Aorta (tissue), 5 donors: ENCODE measurements at places on chromosomes 13 and 19. TPM values are rescaled to one million over a fixed set of nuclear protein-coding genes. Genes with fewer than 3 reads are reported as not detected.
A peak's percentile ranks its signal among the peaks of the same experiment; 100 is the strongest.

DNA sequence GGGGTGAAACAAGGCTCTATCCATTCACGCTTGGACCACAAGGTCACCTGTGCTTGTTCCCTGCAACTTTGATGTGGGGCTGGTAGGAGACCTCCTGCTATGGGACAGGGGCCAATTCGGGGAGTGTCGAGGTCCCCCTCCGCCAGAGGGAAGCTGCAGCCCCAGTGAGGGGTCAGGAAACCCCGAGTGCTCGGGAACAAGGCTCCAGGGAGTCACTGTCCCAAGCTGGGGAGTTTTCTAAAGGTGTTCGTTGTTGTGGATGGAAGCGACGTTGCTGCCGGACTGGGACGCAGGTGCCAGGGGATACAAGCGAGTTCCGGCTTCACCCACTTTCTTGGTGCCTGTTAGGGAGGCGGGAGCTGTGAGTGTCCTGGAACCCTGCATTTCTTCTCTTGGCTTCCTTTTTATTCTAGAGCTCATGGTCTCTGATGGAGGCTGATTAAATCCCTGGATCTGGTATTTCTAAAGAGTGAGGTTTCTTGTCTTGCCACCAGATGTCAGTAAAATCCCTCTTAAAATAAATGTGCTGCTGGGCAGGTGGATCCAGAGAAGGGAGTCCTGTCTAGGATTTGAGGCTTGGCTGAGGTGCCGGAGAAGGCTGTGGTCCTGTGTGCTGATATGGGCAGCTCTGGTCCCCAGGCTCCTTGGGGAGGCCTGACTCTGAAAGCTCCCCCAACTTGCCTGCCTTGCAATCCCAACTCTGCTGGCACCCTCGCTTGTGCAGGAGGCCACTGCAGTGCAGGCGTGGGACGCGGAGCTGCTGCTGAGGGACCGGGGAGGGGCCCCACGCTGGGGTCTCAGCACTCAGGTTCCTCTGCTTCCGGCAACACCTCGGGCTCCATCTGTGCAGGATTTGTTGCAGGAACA, 153.9 kb downstream of the TEX29 start:
- no peak for DNase-seq

DNA sequence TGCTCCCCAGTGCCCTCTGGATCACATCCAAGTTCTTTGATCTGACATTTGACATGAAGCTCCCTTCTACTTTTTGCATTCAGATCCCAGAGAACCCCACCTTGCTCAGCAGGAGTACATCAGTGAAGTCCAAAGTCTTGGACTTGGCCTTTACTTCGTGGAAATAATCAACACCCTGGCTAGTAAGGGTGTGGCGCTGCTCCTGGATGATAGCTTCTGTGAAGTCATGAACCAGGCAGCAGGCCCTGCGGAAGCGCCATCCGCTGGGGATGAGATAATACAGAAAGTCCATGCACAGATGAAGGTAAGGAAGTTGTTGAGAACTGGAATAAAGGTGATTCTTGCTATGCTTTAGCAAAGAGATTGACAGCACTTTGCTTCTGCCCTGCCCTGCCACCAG, 43.2 kb downstream of the OR10H4 start:
- DNase-seq = no peak

GRCh38 chr13:74129500-74130191, 4.6 kb downstream of the KLF12 start:
- DNase-seq = no peak

DNA sequence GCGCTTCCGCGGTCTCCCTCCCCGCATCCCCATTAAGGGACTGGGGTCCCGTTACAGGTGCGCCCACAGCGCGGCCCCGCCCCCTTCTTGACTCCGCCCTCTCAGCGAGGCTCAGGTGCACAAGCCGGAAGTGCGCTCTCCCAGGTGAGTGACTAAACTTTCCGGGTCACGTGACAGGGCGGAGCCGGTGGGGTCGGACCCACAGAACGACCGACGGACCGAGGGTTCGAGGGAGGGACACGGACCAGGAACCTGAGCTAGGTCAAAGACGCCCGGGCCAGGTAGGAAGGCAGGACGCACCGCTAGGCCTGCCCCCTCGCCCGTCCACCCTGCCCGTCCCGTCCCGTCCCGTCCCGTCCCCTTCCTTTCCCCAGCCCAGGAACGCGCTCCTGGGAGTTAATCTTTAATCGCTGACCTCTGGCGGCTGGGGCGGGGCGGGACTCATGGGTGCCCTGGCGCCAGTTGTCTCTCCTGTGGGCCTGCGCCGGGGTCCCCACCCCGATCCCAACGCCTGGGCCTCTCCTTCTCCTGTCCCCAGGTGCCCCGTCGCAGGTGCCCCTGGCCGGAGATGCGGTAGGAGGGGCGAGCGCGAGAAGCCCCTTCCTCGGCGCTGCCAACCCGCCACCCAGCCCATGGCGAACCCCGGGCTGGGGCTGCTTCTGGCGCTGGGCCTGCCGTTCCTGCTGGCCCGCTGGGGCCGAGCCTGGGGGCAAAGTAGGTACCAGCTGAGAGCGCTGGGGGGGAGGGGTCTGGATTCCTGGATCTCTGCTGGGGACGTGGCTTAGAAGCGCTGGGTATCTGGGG, at the start of gene CRB3:
Gene CRB3, plus strand, starts transcription at position 202 of the 804 bp plus-strand sequence. Its CDS starts 431 bp downstream, at position 633.
- no peak for DNase-seq

- DNase-seq = peak; percentile 62
These were observed 848 bp upstream of the NECTIN2 start for GRCh38 chr19:44845286-44845611.

GRCh38 chr13:46555722-46556417, 2.9 kb downstream of the LRCH1 start:
- DNase-seq = no peak

The CD177 gene
- total RNA-seq = 6.0 TPM
